ENCODE measurements at places on chromosomes 11 and 22.
A peak's percentile ranks its signal among the peaks of the same experiment; 100 is the strongest.

GRCh38 chr11:60280412-60280811, at the start of gene MS4A4A:
Gene MS4A4A, plus strand, starts transcription at chr11:60280666. Its CDS starts 10 bp downstream, at chr11:60280676.
- no peak for DNase-seq

GRCh38 chr11:65221026-65221425, 39.3 kb downstream of the CAPN1 start:
- DNase-seq: no peak

- DNase-seq: no peak
Observed at GRCh38 chr11:57562596-57562995, 4.9 kb downstream of the UBE2L6 start.

DNA sequence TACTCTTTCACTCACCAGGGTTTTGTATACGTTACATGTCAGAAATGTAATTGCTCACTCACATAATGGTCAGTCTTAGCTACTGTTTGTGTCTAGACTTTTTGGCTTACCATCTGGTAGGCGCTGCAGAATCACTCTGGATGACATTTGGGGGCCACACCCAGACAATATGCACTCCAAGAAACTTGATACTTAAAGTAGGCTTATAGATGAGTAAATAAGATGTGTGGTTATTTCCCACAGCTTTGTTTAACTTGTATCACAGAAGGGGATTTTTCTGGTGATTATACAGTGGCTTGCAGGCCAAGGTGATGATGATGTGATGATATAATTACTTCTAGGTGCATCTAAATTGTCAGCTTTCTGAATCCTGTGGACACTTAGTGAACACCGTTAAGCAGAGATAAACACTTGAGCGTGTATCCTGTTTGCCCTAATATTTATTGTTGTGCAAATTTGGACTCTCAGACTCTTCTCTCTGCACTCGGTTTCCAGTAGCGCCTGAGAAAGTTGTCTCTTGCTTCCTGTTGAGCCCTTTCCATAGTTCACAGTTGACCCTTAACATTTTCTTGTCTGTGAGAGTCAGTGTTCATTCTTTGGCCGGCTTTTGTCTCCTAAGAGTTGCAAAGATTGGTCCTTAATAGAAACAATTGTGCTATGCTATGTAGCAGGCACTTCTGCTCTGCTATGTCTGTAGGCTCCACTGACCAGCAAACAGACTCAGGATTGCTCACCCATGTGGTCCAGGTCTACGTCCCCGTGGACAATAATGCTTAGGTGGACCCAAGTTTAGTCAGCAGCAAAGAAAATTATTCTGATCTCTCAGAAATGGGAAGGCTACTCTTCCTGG, 89.3 kb downstream of the PRR5L start:
- peak; percentile 61 for DNase-seq

GRCh38 chr22:25645964-25646363, 81.5 kb downstream of the GRK3 start:
- DNase-seq: no peak

- DNase-seq: no peak
Observed at GRCh38 chr11:12052676-12053605, 44.5 kb upstream of the DKK3 start.

GRCh38 chr11:123330948-123331347, 99.1 kb upstream of the GRAMD1B start:
- no peak for DNase-seq

DNA sequence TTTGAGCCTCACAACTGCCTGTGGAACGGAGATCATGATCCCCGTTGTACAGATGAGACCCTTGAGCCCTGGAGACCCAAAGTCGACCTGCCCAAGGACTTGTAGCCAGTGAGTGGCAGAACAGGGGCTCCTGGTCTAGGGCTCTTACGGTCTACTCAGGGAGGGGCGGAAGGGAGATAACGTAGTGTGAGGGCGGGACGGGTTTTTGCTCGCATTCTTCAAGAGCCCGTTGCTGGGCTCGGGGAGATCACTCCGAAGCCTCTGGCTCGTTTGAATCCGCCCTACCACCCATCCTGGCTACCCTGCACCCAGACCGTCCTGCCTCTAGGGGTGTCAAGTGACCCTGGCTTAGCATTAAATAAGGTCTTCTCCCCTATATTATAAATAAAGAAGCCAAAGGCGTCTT, 639 bp downstream of the CRY2 start:
- DNase-seq: no peak

DNA sequence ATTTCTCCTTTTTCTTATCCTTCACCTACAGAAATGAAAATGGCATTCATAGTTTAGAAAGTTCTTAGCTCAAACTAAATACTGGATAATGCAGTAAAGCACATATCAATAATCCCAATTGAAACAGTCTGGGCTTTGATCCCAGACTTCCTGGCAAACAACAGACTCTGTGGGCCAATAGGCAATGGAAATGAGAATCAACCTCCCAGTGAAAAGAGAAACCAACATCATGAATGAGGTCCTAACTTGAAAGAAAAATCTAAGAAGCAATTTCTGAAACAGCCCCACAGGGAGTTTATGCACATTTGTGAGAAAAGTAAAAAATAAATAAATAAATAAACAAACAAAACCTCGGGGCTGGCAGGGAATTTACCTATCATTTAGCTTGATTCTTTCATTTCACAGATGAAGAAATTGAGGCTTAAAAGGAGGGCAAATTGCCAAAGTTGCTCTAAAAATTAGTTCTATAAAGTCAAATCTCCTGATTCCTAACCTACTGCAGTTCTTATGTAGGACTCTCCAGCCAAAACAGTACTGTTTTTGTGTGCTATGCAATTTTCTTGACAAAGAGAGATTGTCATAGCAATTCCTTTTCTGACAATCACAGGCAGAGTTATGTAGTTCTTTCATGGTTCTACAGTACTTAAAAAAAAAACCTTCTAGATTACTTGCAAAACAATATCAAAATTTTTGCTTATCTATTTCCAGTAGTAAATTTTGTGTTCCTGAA, 265.8 kb downstream of the GRM5 start:
- no peak for DNase-seq

GRCh38 chr11:86718521-86718920, 46.1 kb upstream of the ME3 start:
- DNase-seq: no peak

- no peak for DNase-seq
Observed at GRCh38 chr11:69370984-69371709, 77.2 kb downstream of the MYEOV start.

DNA sequence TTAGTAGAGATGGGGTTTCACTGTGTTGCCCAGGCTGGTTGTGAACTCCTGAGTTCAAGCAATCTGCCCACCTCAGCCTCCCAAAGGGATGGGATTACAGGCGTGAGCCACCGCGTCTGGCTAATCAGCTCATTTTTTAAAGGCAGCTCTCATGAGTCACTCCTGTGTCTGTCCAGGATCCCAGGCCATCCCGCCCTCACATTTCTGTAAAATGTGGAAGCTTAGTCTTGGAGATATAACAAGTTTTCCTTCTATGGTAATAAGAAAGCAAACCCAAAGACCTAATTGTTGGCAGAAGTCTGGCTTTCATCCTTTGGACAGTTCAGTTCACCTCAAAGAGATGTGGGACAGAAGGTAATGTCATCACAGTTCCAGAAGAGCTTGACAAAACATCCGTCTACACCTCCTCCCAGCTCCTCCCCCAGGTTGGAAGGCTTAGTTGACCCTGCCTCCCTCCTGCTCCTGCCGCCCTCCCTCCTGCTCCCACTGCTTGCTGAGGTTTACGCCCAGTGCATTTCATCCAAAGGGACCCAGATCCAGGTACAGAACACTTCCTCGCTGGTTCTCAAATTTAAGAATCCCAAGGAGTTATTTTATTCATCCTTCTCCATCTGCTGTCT, 6.4 kb downstream of the DRD2 start:
- DNase-seq: no peak

DNA sequence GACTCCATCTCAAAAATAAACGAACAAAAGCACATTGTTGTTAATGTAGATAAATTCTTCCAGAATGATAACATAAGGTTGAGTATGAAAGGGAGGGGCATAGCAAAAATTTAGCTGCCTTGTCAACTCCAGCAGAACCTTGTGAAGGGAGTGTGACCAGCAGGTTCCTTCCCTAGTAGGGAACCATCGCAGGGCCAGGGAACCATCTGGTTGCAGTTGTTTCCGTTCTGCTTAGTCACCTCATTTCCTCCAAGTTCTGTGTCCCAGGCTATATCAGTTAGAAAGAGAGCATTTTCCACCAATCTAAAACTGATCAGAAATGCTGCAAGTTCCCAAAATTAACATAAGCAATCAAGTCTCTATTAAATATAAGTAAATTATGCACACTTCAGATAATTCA, 126.7 kb upstream of the BLID start:
- no peak for DNase-seq

GRCh38 chr11:110691926-110692325, 20.3 kb downstream of the ARHGAP20 start:
- no peak for DNase-seq

DNA sequence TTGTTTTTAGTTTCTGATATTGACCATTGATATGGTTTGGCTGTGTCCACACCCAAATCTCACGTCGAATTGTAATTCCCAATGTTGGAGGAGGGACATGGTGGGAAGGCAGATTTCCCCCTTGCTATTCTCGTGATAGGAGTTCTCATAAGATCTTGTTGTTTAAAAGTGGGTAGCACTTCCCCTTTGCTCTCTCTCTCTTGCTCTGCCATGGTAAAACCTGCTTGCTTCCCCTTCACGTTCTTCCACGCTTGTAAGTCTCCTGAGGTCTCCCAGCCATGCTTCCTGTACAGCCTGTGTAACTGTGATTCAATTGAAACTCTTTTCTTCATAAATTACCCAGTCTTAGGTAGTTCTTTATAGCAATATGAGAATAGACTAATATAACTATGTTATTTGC, 203.6 kb upstream of the CHORDC1 start:
- no peak for DNase-seq

DNA sequence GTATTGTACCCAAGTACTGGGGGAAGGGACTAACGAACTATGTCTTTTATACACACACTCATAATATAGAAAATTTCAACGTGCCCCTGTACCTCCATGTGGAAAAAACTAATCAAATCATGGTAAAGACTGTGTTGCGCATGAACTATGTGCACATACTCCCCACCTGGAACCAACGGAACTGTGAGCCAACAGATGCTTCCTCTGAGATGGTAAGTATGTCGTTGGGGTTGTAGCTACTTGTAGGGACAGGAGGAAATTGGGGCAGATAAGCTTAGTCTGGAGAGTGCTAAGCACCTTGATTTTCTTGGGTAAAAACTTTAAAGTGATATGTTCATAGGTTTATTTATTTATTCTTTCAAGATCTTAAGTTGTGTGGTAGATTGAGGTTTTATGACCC, 40.1 kb downstream of the GLYAT start:
- no peak for DNase-seq

DNA sequence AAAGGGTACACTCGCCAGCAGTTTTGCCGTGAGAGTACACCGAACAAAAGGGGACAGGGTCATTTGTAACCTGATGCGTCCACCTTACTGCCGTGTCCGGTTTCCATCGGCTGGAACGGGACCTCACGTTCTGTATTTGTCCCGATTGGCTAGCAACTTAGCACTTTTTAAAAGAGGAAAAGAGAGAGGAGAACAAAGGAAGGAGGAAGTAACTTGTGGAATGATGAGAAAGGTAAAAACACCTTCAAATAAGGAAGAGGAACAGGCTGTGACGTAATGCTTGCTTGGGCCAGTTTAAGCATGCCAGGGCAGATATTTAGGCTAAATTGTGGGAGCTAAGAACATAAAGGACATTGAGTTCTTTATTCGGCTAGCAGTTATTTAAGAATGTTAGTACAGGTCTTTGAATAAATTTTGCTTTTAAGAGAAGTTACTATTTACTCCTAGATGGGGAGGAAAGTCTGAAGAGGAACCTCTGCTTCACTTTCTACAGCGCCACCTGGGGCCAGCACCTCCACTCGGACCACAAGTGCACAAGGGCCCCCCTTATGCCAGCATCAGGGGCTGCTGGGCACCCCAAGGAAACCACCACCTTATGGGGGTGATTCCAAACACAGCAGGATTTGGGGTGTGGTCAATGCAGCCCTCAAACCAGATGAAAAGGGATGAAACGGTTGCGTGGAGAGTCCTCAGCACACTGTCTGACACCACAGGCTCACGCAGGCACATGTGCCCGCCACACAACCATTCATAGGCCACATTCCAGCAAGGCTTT, 5.8 kb downstream of the ARSA start:
- DNase-seq: no peak

- no peak for DNase-seq
Observed at GRCh38 chr11:55942785-55943392, 6.7 kb upstream of the OR5I1 start.

- no peak for DNase-seq
Observed at GRCh38 chr22:40709752-40710413, 30.6 kb downstream of the MCHR1 start.

All from fibroblast of skin of left quadriceps (primary cell).